ENCODE measurements at places on chromosomes 11 and 22.

DNA sequence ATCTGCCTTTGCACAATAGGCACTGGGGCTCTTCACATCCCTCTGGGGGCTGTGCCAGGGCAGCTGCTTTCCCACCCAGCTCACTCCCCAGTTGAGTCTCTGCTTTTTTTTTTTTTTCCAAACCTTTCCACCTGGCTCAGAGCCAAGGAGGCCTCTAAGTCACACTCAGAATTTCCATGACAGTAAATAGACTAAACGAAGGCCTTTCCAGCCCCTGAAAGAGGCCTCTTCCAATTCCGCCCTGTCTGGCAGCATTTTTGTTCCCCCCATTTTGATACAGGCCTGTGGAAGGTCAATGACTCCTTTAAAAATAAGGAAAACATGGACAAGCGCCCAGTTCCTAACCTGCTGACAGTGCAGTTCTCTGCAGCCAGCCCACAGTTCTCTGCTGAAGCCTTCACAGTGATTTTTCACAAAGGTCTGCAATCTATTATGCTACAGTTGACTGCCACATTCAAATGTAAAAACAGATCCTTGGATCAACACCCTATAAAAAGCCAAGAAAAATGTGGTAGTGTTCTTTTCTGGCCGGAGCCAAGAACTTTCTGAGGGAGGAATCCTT, 107.5 kb upstream of the SESN3 start:
- DNase-seq: no peak

DNA sequence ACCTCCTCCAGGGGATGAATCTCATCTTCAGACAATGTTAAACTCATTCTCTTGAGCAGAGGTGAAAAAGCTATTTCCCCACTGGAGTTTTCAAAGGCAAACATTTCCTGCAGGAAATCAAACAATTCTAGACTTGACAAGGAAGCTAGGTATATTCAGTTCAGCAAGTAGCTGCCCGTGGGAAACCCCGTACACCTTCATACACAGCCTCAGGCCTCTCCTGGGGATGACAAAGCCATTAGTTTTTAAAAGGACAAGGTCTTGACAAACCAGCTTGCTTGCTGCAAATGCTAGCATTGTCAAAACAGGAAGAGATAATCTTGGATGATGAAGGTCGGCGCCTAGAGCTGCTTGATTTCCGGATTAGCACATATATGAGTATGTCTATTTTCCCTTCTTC, 1630.8 kb upstream of the TENM4 start:
- no peak for DNase-seq

GRCh38 chr11:85826116-85826855, 15.3 kb upstream of the SYTL2 start:
- DNase-seq: no peak

- no peak for DNase-seq
Observed at GRCh38 chr22:46044621-46045458, 67.9 kb upstream of the WNT7B start.

GRCh38 chr11:66617155-66617834, 865 bp downstream of the RBM14 start:
- no peak for DNase-seq

All from NCI-H510A (cell line).